Germinal center (tissue), 1 donor: ENCODE measurements at places on chromosomes 3 and 15.

DNA sequence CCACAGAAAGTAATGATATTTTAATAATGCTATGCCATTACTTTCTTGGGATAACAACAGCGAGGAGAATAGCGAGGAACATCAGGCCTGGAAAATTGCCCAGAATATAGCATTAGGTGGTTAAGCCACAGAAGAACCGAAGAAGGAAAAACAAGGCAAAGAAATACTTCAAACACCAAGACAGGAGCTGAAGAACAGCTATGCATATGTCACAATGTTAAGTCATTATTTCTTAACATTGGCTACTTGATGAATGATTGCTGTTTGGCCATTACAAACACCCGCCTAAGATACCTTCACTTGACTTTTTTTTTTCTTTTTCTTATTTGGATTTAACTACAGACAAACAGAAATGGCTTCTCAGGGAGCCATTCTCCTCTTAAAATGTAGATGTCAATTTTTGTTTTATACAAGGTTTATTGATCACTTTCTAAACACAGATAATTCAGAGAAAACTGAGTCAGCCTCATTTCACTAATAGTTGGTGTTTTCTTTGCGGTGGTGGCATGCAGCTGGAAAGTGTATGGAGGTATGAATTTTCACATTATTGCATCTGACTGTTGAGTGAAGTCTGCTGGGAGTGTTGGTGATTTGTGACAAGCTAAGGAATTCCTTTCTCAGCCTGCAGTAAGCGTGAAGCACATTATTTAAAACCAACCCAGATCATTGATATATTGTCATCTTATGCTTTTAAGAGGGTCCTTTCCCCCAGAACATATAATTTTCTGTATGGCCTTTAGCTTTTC, 705.7 kb upstream of the NR2F2 start:
- no peak for DNase-seq

DNA sequence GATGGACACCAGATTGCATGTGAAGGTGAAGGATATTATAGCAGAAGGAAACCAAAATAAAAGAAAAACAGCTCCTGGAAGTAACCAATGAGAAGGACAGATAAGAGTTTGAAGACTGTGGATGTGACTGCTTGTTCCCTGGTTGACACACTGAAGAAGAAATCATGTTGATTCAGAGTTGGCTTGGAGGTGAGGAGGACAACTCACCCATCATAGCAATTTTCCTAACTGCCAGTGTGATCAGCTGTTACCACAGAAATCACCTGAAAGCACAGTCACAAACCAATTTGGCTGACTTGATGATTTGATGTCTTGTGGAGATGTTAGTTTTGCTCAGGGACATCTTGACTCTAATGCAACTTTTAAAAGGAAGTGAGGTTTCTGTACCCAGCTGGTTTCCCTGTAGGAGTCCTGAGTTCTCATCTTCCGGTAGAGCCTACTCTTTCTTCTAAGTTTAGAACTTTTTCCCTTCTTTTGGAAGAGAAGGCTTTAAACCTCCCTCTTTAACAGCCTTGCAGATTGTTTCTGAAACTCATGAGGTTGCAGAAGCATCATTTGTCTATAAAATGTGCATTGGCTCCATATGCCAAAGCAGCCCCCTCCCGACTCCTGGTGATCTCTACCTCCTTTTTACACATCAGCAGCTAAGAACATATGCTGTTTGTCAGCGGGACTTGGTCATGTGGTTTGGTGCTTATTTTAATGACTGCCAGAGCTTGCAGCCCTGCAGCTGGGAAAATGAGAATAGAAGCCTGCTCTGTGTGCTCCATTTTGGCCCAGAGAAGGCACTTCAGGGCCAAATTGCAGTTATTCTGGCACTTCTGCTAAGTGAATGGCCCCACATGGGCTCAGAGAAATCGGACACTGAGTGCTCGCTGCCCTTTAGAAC, 10.3 kb downstream of the ATG7 start:
- DNase-seq: no peak

DNA sequence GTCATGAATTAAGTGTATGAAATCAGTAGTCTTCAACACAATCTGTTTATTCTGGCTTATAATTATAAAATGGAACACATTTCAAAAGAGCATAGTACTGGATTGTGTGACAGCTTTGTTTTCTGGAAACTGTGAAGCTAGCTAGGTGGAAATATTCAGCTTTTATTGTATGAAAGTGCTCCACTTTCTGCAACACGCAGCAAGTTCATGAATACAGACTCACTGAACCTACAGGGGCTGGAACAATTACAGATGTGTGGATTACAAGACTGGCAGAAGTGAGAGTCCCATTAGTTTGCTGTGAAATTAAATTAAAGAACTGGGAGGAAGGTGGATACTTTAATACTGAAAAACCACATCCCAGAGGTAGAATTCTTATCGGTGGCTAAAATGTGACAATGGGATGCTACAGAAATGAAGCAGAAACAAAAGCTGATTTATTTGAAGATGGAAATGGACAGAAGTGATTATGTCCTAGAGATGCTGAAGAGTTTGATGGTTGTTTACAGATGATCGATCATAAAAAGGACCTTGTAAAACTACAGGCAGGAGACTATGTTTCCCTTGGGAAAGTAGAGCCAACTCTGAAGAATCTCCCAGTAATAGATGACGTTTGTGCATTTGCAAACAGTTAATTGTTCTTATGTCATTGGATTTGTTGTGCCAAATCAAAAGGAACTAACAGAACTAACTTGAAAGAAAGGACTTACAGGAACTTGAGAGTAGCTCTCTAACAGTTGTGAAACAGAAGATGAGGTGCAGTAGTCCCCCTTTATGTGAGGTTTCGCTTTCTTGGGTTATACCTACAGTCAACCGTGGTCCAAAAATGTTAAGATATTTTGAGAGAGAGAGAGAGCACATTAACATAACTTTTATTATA, 15.7 kb downstream of the TF start:
- no peak for DNase-seq

- DNase-seq: no peak
These were observed 627.4 kb downstream of the MAGI1 start for GRCh38 chr3:65411367-65411766.

GRCh38 chr15:73989001-73989798, 2.9 kb downstream of the STOML1 start:
- DNase-seq: no peak

DNA sequence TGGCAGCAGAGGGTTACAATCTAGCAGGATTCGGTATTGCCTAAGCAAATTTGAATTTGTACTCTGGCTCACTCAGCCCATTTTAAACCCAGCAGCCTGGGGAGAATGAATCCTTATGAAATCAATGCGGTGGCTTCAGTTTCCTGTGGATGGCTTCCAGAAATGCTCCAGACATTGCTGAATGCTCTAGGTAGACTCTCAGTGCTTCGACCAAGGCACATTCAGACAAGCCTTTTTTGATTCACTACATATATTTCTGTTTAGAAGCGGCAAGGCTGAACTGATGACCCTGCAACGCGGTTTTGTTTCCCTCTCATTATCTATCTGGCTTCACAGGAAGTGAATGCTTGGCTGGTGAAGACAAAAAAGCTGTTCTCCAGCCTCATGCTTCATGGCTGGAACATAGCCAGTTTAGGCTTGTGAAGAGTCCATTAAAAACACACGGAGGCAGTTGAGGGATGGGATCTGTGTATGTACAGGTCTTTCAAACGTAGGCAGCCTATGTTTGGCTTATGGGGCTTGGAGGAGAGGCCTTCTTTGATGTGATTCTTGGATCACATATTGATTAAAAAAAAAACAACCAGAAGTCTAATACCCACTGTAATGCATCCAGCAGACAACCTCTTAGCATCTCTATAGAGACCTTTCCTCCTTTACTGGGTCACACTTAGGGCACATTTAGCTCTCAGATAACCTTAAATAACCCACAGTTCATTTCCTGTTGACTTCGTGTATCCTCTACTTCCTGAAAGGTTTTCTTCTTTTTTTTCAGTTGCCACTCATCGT, 400.2 kb upstream of the TBL1XR1 start:
- DNase-seq: peak; percentile 33

GRCh38 chr15:57363661-57364060, 12.6 kb upstream of the CGNL1 start:
- DNase-seq: no peak

- no peak for DNase-seq
These were observed 45.5 kb downstream of the NBEAL2 start for GRCh38 chr3:47024932-47025331.

- DNase-seq: no peak
These were observed 462 bp downstream of the IGDCC3 start for GRCh38 chr15:65377105-65377975.

DNA sequence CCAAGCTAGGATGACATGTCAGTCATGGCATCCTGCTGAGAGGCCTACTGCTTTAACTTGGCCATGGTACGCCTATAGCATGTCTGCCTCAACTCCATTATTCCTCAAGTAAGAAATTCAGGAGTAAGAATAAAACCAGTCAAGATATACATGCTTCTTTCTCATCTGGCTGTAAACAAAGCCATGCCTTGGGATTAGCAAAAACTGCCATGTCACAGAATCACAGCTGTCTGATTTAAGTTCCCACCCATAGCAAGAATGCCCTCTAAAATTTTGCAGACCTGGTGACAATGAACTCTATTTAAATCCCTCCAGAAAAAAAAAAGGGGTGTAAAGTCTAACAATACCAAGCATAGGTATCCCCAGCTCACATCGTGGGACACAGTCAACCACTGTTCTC, 55.6 kb upstream of the ACAN start:
- no peak for DNase-seq

DNA sequence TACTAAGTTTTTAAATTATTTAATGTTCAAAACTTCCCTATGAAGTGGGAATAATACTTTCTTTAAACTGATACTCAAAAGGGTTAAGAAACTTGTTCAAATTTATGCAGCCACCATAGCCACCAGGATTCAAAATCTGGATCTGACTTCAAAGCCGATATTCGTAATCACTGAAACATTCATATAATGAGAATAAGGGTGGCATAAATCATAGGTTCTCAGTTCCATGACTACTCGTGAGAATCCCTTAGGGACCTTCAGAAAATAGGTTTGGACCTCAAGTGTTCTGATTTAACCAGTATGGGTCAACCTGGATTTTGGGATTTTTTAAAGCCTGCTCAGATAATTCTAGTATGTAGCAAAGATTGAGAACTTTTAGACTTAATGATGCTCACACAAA, 160.6 kb downstream of the RBMS3 start:
- DNase-seq: no peak

DNA sequence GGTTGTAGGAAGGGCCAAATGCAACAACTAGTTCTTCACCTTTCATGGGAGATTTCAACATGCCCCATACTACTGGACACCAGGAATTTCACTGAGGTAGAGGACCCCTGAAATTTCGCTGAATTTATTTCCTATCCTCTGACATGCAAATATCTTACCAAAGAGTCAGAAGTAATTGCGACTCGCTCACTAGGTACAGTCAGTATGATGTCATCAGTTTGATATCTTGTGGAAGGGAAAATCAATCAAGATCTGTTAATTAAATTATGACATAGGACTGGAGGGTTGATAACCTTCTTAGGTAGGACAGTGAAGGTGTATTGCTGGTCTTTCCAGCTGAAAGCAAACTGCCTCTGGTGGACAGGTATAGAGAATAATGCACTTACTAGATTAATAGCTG, 74.9 kb upstream of the TNIK start:
- no peak for DNase-seq

GRCh38 chr3:10017636-10018292, 8.5 kb upstream of the FANCD2 start:
- DNase-seq: no peak

- no peak for DNase-seq
These were observed 14.2 kb downstream of the FBN1 start for GRCh38 chr15:48631176-48631770.

- no peak for DNase-seq
These were observed 41.5 kb upstream of the MFGE8 start for GRCh38 chr15:88954431-88955277.

DNA sequence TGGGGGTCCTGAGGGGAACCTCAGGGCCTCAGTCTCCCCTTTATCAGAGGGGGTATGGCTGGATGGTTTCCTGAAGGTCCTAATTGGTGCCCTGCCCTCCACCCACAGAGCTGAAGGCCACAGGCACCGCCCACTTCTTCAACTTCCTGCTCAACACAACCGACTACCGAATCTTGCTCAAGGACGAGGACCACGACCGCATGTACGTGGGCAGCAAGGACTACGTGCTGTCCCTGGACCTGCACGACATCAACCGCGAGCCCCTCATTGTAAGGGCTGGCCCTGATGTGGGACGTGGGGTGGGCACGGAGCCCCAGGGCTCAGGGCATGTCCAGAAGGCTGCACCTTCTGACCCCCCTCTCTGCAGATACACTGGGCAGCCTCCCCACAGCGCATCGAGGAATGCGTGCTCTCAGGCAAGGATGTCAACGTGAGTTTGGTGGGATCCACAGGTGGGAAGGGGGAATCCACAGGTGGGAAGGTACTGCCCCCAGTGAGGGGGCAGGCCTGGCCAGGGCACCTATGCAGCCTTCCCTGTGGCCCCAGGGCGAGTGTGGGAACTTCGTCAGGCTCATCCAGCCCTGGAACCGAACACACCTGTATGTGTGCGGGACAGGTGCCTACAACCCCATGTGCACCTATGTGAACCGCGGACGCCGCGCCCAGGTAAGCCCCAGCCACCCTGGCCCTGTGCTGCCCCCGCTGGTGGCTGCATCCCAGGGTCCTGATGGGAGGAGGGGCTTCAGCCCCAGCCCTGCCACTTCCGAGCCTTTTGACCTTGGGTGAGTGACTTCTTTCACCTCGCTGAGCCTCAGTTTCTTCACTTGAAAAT, 17.5 kb upstream of the GNAT1 start:
- DNase-seq: no peak

- DNase-seq: no peak
These were observed 67.1 kb upstream of the SEC13 start for GRCh38 chr3:10387881-10388609.

DNA sequence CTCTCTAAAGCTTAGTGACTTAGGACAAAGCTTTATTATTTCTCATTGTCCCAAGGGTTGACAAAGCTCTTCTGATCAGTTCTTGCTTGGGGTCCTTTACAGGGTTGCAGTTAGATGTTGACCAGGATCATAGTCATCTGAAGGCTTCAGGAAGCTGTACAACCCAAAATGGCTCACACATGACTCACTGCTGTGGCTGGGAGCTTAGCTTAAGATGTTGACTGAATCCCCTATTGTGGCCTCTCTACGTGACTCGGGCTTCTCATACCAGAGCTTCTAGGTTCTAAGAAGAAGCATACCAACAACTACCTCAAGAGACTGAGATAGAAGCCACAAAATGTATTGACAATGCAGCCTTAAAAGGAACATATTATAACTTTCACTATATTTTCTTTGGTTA, 569.6 kb upstream of the ROBO2 start:
- DNase-seq: no peak
